Activated naive CD8-positive, alpha-beta T cell treated with anti-CD3 and anti-CD28 coated beads for 36 hours (primary cell): ENCODE measurements at places on chromosomes 2 and 18. TPM values are rescaled to one million over a fixed set of nuclear protein-coding genes. Genes with fewer than 3 reads are reported as not detected.

Gene SAG
- total RNA-seq = not detected

Gene RNMT
- total RNA-seq = 64.5 TPM

DNA sequence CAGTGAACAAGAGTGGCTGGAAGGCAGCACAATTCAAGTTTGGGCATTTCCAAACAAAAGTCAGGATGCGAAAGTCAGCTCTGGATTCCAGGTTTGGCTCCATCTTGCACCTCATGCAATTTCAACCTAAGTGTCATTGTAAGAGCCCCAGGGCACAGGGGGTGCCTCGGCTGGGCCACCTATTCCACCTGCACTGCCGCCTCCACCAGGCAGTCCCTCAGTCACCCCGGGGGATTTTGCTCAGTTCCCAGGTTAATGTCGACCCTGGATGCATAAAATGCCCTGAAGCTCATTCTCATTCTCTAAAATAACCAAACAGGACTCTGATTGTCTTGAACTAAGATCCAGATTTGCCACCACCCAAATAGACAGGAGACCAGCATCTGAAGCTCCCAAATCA lies 77.6 kb downstream of the EDAR start:
- DNase-seq = no peak
- H3K27ac ChIP-seq = no peak overlapping the region
- H3K4me1 ChIP-seq = peaks cover 6% of the 10 kb centered on the region
- no peaks in the 10 kb centered on the region for H3K27me3 ChIP-seq
- H3K4me3 ChIP-seq = no peak overlapping the region

GRCh38 chr18:46728219-46728930 lies 28.5 kb downstream of the ST8SIA5 start:
- H3K4me3 ChIP-seq = no peak overlapping the region
- no peaks in the 10 kb centered on the region for H3K4me1 ChIP-seq
- peaks cover 11% of the 10 kb centered on the region for H3K27me3 ChIP-seq
- no peaks in the 10 kb centered on the region for H3K36me3 ChIP-seq

- H3K27ac ChIP-seq = no peak overlapping the region
- H3K4me3 ChIP-seq = no peak overlapping the region
- no peaks in the 10 kb centered on the region for H3K36me3 ChIP-seq
- no peaks in the 10 kb centered on the region for H3K27me3 ChIP-seq
- no peaks in the 10 kb centered on the region for H3K4me1 ChIP-seq
Measured at GRCh38 chr18:26901020-26901419, 35.5 kb upstream of the AQP4 start.

DNA sequence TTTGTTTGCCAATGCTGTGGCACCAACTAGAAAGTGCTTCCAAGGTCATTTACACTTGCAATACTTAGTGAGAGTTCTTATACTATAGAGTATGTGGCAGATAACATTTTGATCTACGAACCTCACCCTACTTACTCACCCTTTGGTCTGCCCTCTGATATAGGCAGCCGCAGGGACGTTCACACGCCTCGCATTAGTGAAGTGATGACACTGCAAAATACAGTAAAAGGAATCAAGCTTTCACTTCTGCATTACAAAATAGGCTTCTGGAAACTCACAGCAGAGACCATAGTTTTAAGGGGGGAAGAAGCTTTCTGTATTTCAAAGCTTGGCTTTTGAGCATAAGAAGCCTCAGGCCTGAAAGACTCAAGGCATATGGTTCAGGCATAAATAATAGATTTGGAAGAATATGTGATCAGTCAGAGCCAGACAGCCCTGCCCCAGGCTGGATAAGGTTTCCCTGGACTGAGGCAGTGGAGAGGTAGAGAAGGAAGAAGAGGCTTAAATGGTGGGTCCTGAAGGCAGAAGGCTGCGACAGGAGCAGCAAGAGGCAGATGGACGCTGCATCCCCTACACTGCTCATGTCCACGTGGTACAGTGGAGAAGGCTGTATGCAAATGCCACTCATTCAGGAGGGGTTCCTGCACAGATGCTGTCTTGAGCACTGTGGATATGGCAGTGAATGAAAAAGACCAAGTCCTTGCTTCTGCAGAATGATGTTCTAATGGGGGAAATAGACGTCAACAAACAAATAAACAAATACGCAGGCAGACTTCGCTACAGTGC lies 63.1 kb downstream of the FECH start:
- no peak for DNase-seq
- no peak overlapping the region for H3K4me3 ChIP-seq
- no peaks in the 10 kb centered on the region for H3K36me3 ChIP-seq
- H3K27me3 ChIP-seq = peaks cover 16% of the 10 kb centered on the region
- no peak overlapping the region for H3K27ac ChIP-seq

GRCh38 chr2:198438331-198438730 lies 633.9 kb downstream of the PLCL1 start:
- no peak overlapping the region for H3K4me3 ChIP-seq
- no peak overlapping the region for H3K27ac ChIP-seq
- no peaks in the 10 kb centered on the region for H3K36me3 ChIP-seq
- peaks cover 8% of the 10 kb centered on the region for H3K4me1 ChIP-seq
